ENCODE measurements at places on chromosomes 5 and 9.
A peak's percentile ranks its signal among the peaks of the same experiment; 100 is the strongest.

- DNase-seq, result no peak
Measured at GRCh38 chr9:133585481-133586351, 23.5 kb downstream of the FAM163B start.

GRCh38 chr9:93903886-93904648 is 51.1 kb downstream of the BARX1 start:
- DNase-seq, result no peak

DNA sequence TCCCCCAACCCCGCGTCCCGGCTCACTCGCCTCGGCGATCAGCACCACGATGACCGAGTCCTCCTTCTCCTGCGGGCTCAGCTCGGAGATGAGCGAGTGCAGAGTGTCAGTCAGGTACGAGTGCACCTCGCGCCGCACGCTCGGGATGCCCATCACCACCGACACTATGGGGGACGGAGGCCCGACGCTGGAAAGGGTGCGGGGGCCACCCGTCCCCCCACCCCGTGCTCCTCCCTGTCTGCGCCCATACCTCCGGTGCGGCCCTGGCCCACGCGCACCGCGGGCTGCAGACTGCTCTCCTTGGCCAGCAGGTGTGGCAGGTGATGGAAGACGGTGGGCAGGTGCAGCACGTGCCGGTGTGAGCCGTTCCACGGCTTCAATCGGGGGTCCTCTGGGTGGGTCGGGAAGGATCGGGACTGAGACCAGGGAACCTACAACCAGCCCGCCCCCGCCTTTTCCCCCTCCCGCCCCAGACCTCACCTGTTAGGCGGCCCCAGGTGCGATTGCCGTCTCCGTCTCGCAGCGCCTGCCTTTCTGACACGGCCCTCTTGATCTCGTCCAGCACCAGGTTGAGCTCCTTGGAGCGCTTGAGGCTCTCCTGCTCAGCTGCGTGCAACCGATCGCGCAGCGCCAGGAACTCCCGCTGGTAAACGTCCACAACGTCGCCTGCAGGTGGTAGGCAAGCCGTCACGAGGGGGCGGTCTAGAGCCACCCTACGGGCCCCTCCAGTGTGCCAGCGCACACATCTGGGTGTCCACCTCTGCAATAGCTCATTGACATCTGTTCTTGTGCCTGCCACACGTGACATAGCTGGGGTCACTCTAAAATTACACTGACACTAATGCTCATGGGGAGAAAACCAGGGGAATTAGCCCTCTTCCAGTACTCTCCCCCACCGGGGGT is 5.1 kb downstream of the MGAT4B start:
- DNase-seq, result peak; percentile 56

DNA sequence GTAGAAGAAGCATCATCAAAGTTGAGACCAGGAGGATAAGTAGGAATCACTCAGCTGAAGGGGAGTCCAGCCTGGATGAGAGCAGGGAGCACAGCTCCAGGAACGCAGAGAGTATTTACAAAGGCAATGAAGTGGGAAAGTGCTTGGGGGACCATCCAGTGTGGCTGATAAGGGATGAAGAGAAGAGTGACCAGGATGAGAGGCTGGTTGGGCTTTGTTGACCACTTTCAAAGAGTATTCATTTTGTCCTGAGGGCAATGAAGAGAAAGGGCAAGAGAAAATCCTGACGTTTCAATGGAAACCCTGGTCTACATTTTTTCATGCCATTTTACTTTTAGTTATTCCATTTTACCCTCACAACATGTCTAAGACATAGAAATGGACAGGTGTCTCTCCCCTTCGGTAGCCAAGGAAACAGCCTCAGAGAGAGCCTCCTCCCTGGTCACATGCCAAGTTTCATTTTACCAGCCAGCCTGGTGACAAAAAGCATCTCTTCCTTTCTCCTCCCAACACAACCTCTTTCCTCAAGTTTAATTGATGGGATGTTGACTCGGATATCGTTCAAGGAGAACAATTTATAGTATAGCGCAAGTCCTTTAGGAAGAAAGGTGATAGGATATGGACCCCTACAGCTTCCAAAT is 492.7 kb upstream of the CLINT1 start:
- no peak for DNase-seq

- DNase-seq, result no peak
Measured at GRCh38 chr9:16485575-16486321, 384.7 kb downstream of the BNC2 start.

DNA sequence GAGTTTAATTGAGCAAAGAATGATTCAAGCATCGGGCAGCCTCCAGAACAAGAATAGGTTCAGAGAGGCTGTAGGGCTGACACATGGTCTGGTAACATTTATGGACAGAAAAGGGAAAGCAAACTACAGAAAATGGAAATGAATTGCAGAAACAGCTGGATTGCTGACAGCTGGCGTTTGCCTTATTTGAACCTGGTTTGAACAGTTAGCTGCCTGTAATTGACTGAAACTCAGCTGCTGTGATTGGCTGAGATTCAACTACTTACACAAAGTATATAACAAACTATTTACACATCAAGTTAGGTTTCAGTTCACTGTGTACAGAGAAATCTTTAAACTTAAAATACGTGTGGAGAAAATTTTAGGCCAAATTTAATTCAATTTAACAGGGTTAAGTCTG is 441.7 kb downstream of the PRELID2 start:
- no peak for DNase-seq

- no peak for DNase-seq
Measured at GRCh38 chr9:86186696-86187095, 72.8 kb downstream of the C9orf153 start.

DNA sequence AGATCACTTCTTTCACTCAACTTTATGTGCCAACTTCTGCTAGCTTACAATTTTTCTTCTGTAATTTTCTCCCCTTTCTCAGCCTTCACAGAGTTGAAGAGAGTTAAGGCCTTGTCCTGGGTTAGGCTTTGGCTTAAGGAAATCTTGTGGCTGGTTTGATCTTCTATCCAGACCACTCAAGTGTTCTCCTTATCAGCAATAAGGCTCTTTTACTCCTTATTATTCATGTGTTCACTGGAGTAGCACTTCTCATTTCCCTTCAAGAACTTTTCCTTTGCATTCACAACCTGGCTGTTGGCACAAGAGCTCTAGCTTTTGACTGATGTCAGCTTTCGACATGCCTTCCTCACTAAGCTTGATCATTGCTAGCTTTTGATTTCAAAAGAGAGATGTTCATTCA is 86.9 kb upstream of the ALDH1B1 start:
- DNase-seq, result no peak

DNA sequence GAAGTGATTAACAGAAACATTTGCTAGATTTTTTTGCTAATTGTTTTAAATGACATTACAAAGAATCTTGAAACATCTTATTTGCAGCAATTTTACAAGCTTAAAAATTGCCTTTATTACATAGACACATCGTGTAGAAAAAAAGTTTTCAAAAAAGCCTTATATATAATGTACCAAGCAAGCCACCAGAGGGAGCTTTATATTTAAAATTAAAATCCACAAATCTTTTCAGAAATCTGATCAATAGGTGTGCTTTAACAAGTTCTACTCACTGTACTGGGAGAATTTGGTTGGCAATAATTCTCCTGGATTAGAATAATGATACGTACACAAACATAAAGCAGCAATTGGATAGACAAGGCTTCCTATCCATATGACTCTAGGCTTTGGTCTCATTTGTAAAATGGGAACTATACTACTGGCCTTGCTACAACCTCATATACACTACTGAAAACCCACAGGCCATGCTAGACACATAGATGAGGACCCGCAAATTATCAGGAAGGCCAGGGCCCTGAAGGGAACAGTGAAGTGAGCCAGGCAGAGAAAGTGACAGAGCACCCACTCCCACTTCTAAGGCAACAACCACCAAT is 4.8 kb downstream of the PSMB7 start:
- no peak for DNase-seq

- DNase-seq, result no peak
Measured at GRCh38 chr5:36575361-36575781, 31.0 kb upstream of the SLC1A3 start.

DNA sequence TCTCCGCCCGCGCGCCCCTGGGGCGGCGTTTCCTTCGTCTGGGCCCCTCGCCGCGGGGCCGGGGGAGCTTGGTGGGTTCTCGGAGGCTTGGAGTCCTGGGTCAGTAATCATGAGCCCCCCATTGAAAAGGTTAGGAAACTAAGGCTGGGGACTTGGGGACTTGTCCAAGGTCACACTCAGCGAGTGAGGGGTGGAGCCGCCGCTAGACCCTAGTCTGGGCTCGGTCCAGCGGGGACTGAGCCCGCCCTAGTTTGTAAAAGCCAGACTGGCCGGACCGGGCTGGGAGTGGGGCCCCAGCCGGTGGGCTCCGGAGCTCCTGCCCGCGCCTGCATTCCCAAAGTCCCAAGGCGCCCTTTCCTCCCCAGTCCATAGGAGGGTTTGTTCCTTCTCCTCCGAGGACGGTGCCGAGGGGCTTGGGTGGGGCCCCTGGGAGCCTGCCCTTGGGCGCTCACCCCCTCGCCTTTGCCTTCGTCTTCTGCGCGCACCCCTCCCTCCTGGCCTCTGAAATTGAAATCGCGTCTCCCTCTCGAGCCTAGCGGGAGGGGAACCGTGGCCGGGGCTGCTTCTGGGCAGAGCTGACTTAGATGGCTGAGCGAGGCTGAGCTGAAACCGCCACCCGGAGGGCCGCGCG is 995 bp downstream of the OLFM1 start:
- no peak for DNase-seq

DNA sequence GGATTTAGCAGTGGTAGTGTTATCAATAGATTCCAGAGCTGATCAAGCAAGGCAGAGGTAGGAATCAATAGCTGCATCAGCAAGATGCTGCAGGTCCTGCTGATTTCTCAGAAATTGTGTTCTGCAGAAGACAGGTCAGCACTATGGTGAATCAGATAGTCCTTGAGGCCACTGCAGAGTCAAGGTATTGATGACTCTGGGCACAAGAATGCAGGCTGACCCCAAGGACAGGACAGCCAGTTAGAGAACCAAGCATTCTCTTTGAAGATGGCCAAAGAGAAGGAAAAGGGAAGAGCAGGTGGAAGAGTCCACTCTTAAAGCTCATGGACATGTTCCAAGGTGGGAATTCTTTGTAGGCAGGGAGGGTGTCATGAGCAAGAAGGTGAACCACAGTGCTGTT is 28.0 kb downstream of the PRUNE2 start:
- no peak for DNase-seq

- no peak for DNase-seq
Measured at GRCh38 chr5:96789794-96790330, 17.9 kb downstream of the ERAP1 start.

DNA sequence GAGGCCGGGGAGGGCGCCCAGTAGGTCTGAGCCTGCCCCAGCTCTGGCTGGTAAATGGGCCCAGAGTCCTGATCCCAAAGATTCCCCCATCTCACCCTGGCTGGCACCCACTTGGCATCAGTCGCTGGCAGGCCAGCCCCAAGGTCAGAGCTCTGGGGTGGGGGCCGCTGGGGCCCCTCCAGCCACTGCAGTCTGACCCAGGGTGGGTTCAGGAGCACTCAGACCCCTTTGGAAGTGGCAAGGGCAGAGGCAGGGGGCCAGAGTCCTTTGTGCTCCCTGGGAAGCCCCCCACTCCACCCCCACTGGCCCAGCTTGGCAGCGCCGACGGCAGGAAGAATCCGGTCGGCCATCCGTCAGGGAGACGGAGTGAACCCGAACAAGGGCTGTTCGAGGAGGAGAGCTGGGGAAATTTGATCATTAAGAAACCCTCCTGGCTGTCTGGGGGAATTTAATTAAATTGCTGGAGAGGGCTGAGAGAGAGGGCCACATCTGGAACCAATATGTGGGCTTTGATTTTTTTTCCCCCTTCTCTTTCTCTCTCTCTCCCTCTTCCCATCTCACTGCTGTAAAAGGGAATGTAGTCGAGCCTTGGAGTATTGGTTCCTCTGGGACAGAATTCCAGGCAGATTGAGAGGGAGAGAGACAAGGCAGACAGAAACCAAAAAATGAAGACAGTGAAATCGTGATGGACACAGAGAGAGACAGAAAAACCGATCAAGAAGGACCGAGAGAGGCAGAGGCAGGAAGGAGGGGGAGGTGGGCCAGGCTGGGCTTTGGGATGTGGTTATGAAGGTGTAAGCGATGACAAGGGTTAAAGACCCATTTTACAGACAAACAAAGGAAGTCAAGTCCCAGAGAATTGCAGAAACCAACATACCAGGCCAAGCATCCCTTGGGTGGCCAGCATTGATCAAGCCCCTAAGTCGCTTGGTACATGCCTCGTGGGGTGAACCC is 8.1 kb upstream of the ASB6 start:
- no peak for DNase-seq

DNA sequence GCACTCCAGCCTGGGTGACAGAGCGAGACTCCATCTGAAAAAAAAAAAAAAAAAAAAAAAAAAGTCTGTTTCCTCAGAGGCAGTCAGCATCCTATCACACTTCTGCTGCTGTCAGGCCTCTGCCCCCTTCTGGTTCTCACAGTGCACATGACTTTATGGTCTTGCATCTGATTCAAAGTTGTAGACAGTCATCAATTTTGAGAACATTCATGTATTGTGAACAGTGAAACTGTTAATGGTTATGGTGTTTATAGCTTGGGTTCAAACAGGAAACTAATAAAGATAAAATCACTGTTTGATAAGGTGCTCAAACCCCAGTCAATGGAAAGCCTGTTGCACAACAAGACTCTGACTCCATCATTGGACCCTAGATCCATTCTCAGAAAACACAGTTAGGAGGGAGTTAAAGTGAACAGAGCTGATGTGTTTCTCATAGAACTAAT is 61.4 kb downstream of the FOXD1 start:
- peak; percentile 38 for DNase-seq

- DNase-seq, result no peak
Measured at GRCh38 chr9:131677049-131677443, 62.8 kb downstream of the RAPGEF1 start.

- DNase-seq, result no peak
Measured at GRCh38 chr5:89735082-89735481, 674.5 kb downstream of the CETN3 start.

- no peak for DNase-seq
Measured at GRCh38 chr5:139903450-139903794, 107.8 kb downstream of the PSD2 start.
